ENCODE measurements at places on chromosomes 2 and 18. TPM values are rescaled to one million over a fixed set of nuclear protein-coding genes. Genes with fewer than 3 reads are reported as not detected.

DNA sequence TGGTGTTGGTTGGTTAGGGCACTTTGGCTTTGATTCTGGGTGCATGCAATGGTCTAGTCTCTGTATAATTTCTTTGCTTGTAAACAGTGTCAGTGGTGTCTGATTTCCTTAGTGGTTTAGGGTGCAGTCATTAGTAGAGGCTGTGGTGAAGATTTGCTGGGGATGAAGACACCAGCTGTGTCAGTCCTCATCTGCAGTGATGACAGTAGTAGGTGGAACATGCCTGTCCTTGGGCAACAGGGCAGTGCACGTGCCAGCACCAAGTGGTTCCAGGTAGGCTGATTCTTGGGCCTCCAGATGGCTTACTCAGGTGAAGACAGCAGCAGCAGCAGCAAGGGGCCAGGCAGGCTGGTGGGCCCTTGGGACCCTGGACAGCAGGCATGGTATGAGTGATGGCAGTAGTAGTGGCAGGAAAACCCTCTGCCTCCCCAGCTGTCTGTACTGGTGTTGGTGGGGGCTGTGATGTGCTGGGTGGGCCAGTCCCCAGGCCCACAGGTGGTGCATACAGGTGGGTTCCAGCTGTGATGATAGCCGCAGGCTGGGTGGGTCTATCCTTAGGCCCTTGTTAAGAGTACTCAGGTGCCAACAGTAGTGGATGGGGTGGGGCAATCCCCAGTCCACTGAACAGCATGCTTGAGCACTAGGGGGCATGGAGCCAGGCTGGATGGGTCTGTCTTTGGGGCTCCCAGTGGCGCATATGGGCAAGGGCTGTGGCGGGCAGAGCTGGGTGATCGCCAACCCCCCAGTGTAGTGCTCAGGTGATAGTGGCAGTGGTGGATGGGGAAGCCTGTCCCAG is 140.7 kb upstream of the THUMPD2 start:
- DNase-seq, result no peak

- DNase-seq, result no peak
Observed at GRCh38 chr2:153388246-153388645, 90.3 kb downstream of the RPRM start.

DNA sequence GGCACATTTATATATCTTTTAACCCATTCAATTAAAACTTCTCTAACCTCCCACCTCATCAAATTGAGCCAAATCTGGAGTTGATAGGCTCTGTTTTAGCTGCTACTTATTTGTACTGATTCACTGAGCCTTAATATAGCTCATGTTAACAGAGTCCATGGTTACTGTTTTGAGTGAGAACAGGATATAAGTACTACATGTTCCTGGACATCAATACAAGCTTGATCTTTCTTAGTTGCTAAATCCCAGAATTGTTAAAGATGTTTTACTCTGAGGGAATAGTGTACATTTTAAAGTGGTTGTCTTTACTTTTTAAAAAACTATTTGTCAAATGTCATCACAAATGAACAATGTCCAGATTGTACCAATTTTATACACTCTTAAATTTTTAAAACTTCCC is 157.7 kb downstream of the RPRM start:
- DNase-seq, result no peak

DNA sequence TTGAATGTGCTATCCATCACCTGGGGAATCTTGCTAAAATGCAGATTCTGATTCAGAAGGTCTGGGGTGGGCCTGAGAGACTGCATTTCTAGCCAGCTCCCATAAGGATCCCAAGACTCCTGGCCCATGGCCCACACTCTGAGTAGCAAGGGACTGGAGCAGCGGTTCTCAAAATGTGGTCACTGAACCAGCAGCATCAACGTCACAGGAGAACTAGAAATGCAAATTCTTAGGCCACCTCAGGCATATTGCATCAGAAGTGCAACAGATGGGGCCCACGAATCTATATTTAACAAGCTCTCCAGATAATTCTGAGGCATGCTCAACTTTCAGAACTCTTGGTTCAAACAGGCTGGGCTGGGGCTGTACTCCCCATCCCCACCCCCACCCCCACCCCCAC is 74.6 kb downstream of the DHRS9 start:
- no peak for DNase-seq

DNA sequence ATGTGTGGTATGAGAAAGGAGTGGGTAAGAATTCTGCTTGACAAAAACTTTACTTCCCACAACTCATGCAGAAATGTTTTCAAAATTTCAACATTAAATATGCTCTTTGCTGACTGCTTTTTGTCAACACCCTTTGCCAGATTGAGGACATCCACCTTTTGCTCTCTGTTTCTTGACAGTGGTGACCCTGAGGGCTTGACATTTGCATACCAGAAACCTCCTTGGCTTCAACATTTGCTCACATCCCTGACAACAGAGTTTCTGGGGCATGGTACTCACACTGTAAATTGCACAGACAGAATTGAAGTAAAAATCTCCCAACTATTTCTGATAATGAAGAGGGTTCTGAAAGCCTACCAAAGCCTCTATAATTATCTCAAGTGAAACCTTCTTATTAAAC is 95.7 kb downstream of the RND3 start:
- DNase-seq, result no peak

GRCh38 chr2:112705575-112705974 is 15.2 kb upstream of the NT5DC4 start:
- DNase-seq, result no peak

DNA sequence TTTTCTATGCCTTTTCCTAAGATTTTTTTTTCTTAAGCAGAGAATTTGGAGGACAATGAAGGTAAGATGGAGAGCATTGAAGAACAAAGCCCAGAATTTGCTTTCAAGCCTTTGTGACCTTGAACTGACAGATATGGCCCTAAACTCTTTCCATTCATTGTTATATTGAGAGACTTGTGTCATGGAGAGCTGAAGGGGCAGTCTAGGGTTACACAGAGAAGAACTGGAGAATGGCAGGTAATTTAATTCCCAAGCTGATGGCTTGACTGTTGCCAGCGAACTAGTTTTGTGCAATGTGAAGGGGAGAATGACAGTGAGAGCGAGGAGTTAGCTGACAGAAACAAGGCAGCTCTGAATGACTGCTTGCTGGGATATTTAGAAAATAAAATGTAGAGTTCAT is 1344.2 kb downstream of the LRP1B start:
- DNase-seq, result no peak

DNA sequence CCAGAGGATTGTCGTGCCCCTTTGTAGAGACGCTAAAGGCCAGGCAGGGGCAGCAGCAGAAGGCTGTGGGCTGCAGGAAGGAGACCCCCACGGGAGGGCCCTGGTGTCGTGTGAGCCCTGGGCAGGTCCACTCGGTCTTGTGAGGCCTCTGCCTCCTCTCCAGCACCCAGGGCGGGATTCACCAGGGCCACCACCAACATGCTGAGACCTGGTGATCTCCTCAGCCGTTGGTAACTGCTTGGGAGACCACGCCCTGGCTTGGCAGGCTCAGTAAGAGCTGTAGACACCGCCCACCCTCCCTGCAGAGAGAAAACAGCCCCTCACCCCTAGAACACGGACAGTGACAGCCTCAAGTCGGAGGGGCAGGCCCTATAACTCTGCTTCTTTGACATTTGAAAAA is 21.1 kb downstream of the MBP start:
- DNase-seq, result no peak

The MOCOS gene
- total RNA-seq, result 3.5 TPM

GRCh38 chr2:201827621-201828020 is 21.3 kb downstream of the CDK15 start:
- peak; percentile 32 for DNase-seq

- no peak for DNase-seq
Observed at GRCh38 chr2:115083225-115083624, 640.8 kb downstream of the DPP10 start.

- DNase-seq, result no peak
Observed at GRCh38 chr2:225456619-225457260, 57.2 kb downstream of the NYAP2 start.

DNA sequence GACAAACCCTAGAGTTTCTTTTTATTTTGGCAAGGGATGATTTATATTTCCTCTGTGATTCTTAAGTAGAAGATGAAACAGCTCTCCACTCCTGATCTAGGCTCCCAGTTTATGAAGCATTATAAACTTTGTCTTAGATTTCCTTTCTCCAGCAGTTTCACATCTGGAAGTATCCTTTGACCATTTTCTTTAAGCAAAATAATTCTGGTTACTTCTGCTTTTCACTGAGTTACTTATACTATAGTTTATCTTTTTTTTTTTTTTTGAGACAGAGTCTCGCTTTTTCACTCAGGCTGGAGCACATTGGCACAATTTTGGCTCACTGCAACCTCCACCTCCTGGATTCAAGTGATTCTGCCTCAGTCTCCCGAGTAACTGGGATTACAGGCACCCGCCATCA is 45.5 kb downstream of the KCMF1 start:
- peak; percentile 23 for DNase-seq

DNA sequence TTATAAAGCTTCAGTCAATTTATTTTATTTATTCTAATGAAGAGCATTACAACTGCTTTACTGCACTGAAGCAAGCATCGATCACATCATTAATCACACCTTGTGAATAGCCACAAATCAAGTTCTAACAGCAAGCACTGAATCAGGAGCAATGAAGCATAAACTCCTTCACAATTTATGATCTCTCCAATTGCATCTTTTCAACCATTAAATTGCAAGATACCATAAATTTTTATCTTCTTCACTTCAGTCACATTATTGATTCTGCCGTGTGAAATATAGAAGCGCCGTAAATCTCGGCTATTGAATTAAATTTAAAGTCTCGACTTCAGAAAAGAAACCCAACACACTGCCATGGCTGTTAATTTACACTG is 298.7 kb downstream of the CDCA7 start:
- no peak for DNase-seq

DNA sequence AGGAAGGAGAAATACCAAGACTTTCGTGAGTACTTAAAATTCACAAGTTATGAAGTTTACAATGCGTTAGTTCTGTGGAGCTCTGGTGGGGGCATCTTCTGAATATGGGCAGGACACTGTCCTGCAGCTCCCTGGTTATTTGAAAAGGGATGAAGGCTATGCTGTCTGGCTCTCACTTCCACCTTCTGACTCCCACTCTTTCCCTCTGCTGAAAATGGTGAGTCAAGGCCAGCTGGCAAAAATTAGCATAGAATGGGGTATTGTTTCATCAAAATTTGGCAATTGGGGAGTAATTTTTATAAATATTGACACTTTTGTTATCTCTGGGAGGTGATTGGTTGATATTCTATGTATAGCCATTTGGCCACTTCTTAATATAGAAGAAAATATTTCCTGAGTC is 177.4 kb downstream of the PARD3B start:
- no peak for DNase-seq

DNA sequence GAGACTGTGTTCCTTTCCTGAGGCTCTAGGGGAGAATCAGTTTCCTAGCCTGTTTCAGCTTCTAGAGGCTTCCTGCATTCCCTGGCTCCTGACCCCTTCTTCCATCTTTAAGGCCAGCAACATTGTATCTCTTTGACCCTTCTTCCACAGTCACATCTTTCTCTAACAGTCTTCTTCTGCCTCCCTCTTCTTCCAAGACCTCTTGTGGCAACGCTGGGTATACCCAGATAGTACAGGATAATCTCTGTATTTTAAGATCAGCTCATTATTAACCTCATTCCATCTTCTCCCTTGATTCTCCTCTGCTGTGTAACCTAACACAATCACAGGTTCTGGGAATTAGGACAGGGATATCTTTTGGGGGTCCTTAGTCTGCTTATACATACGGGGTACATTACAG is 8.9 kb upstream of the MYL12A start:
- DNase-seq, result no peak

GRCh38 chr2:174059884-174060244 is 94.7 kb upstream of the SP3 start:
- no peak for DNase-seq

DNA sequence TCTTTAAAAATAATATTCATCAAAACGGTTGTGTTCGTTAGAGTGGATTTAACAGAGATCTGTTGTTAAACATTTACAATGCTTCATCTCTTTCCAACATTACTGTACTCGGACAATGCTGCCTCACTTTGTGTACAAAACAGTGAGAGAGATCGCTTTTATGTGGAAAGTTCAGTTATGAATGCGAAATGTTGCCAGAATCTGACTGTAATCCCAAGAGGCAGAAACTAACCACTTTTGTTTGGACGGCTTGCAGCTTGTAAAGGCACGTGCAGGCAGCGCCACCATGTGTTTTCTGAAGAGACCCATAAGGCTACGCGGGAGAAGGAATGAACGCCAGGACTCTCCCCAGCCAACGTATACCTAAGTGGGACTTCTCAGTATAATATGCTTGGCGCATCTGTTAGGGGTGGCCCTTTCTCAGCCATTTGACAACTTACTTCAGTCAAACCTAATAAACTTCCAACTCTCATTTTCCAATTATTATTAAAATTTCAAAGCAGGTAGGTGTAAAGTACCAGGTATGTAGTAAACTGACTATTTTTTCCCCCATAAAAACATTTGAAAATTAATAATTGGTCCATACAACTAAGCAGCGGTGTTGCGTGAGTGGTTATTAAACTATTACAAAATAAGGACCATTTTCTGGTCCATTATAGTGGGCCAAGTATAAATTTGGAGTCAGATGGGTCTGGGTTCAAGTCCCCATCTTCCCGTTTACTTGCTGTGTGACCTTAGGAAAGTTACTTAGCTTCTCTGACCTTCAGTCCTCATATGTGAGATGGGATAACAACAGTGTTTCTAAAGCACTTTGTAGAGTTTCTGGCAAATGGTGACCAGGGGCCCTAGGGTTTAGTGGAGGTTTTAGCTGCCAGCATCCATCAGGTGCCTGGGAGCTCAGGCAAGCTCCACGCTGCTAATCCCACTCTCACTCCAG is 5.6 kb upstream of the NAPG start:
- DNase-seq, result peak; percentile 98

The UGT1A3 gene
- not detected for total RNA-seq

GRCh38 chr2:109222422-109222821 is 93.4 kb downstream of the SH3RF3 start:
- DNase-seq, result no peak

DNA sequence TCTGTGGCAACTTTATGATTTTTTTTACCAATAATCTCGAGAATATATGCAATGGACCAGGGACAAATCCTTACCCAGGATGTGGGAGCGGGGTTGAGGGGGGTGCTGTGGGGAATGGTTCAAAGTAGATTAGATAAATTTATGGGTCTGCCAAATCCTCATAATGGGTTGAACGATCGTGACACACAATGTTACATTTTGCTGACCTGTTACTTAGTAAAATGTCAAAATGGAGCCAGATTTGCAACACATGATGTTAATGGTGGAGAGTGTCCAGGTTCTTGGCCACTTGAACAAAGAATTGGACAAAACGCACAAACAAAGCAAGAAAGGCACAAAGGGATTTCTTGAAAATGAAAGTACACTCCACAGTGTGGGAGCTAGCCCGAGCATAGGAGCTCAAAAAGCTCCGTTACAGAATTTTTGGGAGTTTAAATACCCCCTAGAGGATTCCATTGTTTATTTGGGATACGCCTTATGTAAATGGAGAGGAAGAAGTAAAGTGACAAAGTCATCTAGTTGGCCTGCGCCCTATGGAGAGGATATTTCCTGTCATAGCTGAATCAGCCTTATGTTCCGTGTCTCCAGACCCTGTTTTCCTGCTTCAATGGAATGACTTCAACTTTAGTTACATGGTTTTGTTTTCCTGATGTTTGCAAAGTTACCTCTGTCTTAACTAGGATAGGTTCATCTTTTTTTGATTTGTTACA is 776.0 kb downstream of the DCC start:
- DNase-seq, result peak; percentile 2
